Fibroblast of skin of scalp (primary cell): ENCODE measurements at places on chromosomes 3 and 15.

DNA sequence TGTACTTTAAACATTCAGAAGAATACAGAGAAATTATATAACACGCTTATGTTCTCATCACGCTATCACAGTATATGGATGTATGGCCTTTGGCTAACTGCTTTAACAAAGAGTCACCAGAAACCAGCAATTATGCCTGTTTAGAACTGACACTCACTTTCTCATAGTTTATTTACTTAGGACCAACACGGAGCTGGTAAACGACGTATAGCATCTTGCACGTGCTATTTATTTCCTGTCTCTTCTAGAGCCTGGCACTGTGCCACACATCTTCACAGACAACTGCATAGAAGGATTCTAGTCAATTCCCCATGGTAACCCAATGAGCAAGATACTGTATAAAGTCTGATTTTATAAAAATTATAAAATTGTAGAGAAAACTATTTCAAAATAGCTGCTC lies 43.6 kb downstream of the TBC1D2B start:
- DNase-seq, result peak; percentile 45

DNA sequence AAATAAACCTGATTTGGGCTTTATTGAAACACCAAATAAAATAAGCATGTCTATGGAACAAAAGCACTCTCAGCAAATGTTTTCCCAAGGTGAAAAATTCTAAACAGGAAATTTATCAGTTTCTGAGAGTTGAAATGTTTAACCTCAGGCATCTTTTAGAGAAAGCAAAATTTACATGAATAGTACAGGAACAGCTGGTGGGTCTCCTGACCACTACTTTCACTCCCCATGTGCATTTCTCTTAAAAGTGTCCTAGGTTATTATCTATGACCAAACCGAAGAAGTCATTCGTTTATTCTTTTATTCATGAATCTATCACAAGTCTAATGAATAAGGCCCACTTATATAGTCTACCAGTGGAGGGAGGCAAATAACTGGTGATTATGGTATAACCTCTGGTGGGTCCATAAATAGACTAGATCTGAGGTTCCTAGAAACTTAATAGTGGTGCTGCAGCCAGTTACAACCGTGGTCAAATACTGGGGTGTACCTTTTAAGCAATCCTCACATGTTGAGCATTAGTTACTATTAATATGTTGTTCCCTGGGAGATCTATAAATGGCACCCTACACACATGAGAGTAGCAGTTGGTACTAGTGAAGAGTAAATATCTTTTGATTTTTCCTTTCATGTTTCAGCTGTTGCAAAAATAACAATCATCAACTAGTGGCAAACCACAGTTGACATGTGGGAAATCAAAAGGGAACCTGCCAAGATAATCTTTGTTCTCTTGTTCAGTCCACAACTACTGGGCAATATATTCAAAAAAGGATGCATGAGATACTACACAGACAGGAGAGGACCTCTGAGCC lies 169.3 kb upstream of the STAC start:
- no peak for DNase-seq

DNA sequence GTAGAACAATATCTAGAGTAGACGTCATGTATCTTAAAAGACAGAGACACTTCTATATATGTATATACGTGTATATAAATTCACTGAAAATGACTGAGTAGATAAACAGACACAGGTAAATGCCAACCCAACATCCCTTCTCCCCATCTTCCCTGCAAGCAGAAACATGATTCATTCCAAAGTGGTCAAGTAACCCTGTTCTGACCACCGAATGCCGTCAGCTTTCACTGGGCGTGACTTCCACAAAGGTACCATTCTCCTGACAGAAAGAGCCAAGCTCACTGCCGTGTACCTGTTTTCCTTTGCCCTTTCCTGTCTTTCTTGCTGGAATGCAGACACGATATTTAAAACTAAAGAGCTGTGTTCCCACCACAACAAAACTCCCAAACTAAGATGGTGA lies 76.7 kb downstream of the TAFA4 start:
- DNase-seq, result no peak

DNA sequence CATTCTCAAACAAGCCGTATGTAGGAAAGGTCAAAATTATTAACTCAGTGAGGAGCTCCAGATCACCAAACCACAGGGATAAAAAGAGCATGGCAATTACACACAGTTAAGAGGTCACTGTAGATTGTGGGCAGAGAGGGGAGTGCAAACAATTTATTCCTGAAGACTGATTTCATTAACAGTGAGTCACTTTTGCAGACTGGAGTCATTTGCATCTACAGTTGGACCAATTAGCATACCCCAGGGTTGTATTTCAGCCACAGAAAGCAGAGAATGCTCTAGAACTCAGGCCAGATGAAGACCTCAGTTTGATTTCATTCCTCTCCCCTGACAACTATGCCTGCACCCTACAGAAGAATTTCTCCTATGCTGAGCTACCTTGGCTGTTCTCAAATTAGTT lies 40.1 kb downstream of the SETMAR start:
- peak; percentile 37 for DNase-seq

- DNase-seq, result peak; percentile 6
Measured at GRCh38 chr3:142115867-142116668, 33.3 kb downstream of the TFDP2 start.

GRCh38 chr3:42097566-42097946 lies 6.4 kb downstream of the TRAK1 start:
- DNase-seq, result no peak

DNA sequence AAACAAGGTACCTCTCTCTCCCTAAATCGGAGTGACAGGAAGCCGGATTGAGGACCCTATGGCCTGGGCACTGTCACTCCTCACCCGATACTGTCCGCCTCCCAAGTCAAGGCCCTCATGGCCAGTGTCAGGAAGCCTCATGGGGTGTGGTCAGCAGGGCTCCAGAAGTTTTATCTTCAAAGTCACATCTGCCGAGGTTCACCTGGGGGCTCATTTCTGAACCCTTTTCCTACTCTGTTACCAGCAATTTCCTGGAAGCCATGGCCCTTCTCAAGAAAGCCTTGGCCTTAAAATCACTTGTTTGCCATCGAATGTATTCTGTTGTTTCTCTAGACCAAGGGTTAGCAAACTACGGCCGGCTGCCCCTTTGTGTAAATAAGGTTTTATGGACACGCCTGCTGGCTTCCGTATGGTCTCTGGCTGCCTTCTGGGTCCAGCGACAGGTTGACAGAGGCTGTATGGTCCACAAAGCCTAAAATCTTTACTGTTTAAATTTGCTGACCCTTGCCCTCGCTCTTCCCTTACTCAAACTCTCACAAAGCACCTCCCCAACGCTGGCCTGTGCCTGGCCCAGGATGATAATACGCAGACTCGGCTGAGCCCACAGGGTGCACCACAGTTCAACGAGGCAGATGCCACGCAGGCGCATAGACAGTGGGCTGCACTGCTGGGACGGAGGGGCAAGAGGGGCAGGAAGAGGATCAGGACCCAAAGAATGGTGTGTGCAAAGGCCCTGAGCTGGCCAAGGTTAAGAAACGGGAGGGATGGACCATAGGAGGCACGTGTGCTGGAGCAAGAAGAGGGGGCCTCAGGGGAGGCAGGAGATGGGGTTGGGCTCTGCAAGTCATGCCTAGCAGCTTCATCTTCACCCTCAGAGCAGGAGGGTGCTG lies 24.7 kb upstream of the DUSP7 start:
- DNase-seq, result no peak

GRCh38 chr3:61613666-61614065 lies 52.3 kb downstream of the PTPRG start:
- DNase-seq, result no peak

DNA sequence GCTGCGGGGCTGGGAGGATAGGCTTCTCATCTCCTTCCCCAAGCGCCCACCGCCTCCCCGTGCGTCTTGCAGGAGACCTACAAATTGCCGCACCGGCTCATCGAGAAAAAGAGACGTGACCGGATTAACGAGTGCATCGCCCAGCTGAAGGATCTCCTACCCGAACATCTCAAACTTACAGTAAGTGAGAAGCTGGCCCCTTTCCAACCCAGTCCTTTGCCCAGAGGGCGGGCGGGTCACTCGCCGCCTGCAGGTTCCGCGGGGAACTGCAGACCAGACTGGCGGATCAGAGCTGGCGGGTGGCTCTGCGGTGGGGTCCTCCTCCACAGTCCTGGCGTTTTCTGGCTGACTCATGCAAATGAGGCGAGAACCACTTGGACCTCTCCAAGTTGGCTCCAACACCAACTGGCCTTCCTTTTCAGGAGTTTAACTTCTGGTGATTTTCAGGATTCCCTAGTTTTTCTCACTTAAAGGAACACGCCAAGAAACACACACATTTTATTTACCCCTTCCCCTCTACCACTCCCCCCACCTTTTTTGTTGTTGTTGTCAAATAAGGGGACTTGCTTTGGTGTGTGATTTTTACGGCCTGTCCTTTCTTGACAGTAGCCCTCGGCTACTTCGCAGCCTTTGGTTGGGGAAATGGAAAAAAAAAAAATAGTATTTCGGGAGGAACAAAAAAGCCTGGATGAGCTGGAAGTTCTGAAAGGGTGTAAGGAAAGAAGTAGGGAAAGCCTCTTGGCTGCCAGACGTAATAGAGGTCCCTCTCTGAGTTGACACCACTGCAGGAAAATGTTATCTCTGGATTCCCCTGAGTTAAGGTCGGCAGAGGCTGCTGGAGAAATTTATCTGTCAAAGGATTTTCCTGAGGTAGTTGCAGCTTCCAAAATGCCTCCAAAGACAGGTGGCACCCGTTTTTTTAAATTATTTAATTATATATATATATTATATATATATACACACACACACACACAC lies 1.3 kb downstream of the BHLHE40 start:
- DNase-seq, result peak; percentile 94

DNA sequence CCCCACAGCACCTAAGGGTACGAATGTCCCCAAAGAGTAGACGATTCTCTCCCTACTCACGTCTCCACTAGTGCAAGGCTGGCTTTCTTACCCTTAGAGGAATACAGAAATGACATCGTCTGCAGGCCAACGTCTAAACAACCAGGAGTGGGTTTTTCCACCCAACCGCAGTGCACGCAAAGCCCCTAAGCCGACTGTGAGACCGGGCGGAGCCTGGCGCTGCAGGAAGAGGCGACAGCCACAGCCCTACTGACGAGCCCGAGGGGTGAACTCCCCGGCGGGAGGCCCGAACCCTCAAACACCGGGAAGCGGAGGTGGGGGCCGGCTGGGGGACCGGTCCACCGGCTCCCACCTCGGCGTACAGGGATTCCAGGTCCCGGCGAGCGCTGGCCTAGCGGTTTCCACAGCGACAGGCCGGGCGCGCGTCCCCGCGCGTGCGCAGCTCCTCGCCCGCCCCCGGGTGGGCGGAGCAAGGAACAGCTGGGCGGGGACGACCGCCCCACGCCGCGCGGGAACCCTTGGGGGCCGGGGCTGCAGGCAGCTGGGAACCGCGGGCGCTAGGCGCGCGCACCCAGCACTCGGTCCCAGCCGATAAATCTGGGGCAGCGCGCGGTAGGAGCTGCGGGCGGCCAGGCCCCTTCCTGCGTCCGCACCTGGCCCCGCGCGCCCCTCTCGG lies at the start of the genes CEP19 and PIGX:
TSS of gene CEP19 (minus strand) at position 413 of the 676 bp plus-strand sequence. CDS start 3,593 bp downstream, outside the sequence.
TSS of gene PIGX (plus strand) at position 540 of the 676 bp plus-strand sequence.
- peak; percentile 86 for DNase-seq

- DNase-seq, result no peak
Measured at GRCh38 chr15:49621887-49622286, 1.0 kb downstream of the DTWD1 start.

DNA sequence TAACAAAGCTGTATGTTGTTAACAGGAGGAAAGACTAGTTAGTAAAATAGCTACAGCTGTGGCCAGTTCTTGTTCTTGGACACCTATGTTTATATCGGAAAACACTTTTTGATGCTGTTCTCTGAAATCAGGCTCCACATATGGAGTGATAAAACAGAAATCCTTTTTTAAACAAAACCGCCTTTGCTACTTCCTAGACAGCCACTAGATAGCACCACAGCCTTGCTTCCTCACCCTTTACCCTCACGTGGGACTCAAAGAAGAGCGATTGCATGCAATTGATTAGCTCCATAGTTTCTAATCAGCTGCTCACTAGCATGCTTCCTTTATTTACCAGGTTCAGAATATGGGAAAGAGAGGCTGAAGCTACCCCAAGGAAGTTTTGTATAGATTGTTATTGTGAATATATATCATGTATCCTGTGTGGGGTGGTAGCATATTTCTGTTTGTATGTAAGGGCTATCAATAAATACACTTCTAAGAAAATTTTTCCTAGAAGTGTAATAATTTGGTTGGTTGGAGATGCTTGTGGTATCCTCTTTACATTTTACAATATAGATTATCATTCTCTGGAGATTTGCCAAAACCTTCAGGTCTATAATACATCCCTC lies 4.3 kb upstream of the MTFMT start:
- peak; percentile 46 for DNase-seq

GRCh38 chr15:79943820-79944219 lies 27.2 kb downstream of the BCL2A1 start:
- peak; percentile 54 for DNase-seq

DNA sequence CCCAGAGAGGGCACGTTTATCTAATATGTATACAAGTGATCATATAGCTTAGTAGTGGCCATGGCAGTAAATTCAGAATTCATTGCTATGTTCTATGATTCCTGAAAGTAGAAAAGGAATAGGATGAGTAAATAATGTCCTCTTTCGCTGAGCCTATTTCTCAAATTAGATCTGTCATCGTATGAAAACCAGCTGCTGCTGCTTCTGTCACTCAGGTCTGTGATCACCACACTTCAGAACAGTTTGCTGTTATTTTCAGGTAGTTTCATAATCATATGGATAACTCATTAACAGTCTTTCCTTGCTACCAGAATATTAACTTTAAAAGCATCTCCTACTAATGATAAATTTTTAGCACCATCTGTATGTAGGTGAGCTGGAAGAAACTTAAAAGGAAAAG lies 289.1 kb upstream of the AZI2 start:
- DNase-seq, result no peak

- DNase-seq, result peak; percentile 99
Measured at GRCh38 chr3:184568924-184569829, 7.6 kb downstream of the EPHB3 start.

DNA sequence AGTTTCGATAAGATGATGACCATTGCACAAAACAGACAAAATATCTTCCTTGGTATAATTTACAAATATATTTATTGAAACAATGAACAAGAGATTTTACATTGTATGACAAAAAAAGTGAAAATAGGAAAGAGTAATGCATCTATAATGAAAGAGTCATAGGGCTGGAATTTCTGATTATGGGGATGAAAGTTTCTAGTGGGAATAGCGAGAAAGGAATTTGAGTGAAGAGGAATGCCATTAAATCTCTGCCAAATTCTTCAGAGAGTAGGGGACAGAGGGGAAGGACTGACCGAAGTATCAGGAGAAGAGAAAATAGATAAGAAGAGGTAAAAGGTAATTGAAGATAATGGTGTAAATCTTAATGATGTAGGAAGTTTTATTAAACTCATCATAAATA lies 125.4 kb downstream of the VGLL3 start:
- DNase-seq, result peak; percentile 84

DNA sequence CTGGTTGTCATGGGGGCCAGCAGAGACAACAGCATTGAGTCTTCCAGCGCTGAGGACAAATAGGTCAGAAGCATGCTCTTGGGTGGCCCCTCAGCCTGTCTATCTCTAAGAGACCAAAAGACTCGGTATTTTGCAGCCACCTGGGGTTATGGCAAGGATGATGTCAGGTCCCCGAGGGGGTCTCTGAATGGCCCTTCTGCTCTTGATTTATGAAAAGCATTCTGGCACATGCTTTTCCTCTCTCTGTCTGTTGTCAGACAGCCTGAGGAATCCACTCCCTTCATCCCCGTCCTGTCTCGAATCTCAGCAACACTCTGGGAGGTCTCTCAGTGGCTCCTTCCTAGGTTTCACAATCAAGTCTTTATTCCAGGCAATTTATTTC lies 156.6 kb upstream of the RGMA start:
- DNase-seq, result no peak
